Tongue (tissue), 3 donors: ENCODE measurements at places on chromosomes 1 and 21. TPM values are rescaled to one million over a fixed set of nuclear protein-coding genes. Genes with fewer than 3 reads are reported as not detected.

DDR2 gene
- total RNA-seq, result 60.6 TPM

BCL10 gene
- 15.9 TPM for total RNA-seq

VWA5B1 gene
- 0.31 TPM for total RNA-seq

ADCY10 gene
- 0.21 TPM for total RNA-seq

TIAM1 gene
- 28.0 TPM for total RNA-seq

ATP1A4 gene
- 0.62 TPM for total RNA-seq

HAO2 gene
- total RNA-seq, result 0.21 TPM

UBXN10 gene
- 0.51 TPM for total RNA-seq

SPRR2B gene
- not detected for total RNA-seq

FAM151A gene
- total RNA-seq, result not detected

OR2T35 gene
- not detected for total RNA-seq

DNA sequence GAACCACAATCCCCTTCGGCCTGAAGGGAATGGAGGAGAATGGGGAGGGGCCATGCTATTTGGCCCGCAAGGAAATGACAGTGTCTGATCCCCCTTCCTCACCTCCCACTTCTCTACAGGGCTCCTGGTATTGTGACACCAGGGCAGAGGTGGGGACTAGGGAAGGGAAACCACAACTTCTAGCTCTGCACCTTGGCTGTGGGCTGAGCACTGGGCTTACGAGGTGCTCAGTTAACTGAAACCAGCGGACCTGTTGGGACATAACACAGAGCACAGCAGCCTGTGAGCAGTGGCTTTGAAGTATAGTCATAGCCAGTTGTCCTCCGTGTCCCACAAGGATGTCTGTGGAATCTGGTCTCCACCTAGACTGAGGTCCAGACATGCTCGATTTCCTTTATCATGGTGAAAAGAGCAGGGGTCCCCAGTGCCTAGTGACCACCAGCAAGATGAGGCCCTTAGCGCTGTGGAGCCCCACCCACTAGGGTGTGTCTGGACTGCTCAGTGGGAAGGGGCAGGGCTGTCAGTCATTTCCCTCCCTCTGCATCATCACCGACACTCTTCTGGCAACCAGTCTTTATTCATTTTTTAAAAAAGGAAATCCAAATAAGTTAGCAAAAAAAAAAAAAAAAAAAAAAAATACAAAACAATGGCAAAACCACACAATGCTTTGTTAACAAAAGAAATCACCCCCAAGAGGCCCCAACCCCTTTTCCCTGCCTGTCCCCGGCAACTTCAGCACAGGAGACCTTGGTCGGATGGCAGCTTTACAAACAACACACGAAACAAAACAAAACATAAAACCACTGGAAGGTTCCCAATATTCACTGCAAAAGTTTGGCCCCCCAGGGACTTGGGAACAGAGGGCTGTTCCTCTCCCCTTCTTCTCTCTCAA, 3.0 kb downstream of the MYOG start:
- DNase-seq, result no peak

DNA sequence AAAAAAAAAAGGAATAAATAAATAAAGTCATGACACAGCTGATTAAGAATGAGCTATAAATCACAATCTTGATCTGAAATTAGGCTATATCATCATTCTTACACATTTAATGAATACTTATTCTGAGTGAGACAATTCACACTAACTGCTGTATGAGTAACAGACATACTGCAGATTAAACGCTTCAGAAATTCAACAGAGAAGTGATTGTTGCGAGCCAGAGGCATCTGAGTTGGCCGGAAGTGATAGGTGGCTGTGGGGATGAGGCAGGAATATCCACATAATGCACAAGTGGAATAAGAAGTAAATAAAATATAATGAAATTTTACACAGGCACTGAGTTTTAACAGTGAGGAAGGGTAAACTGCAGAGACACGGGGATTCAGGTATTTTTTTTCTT, 142.4 kb downstream of the APP start:
- no peak for DNase-seq

DNA sequence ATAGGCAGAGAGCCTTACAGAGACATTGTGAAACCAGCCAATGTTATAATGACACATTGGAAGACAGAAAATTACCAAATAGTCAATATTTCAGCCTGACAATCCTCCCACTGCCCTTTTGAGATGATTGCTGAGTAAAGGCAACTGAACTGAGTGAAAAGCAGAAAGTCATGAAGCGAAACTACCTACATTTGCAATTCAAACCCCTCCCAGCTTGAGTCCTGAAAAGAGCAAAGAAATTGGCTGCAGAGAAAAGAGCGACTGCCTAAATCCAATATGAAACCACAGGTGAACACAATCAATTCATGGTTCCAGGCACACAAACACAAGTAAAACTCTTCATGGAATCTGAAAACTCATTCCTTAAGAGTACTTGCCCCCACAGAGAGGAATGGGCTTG, 143.4 kb upstream of the CHRM3 start:
- DNase-seq, result no peak

- DNase-seq, result no peak
Observed at GRCh38 chr1:34858901-34859445, 576 bp downstream of the SMIM12 start.

DNA sequence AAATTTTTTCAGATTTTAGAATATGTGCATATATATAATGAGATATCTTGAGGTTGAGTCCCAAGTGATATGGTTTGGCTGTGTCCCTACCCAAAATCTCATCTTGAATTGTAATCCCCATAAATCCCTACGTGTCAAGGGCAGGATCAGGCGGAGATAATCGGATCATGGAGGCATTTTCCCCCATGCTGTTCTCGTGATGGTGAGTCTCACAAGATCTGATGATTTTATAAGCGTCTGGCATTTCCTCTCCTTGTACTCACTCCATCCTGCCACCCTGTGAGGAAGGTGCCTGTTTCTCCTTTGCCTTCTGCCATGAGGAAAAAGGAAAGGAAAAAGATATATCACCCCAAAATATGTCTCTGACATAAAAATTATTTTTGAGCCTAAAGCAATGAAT, 64.6 kb downstream of the TOR3A start:
- DNase-seq, result no peak

GRCh38 chr1:214259353-214259977, 21.5 kb upstream of the SMYD2 start:
- DNase-seq, result no peak

DNA sequence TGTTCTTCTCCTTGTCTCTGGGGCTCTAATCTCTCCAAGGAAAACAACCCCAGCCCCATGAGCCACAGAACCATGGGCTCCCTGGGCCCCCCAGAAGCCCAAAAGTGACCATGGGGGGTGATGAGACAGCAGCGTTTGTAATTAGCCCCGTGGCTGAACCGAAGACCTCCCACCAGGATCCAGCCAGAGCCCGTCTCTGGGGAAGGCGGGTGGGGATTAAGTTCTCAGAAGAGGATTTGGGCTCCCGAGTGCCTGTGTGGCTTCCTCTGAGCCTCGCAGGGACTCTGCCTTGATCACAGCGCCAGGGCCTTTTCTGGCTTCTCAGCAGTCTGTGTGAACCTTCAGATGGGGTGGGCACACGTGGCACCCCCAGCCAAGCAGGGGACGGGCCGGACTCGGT, 77.0 kb downstream of the ALPL start:
- peak; percentile 28 for DNase-seq

DNA sequence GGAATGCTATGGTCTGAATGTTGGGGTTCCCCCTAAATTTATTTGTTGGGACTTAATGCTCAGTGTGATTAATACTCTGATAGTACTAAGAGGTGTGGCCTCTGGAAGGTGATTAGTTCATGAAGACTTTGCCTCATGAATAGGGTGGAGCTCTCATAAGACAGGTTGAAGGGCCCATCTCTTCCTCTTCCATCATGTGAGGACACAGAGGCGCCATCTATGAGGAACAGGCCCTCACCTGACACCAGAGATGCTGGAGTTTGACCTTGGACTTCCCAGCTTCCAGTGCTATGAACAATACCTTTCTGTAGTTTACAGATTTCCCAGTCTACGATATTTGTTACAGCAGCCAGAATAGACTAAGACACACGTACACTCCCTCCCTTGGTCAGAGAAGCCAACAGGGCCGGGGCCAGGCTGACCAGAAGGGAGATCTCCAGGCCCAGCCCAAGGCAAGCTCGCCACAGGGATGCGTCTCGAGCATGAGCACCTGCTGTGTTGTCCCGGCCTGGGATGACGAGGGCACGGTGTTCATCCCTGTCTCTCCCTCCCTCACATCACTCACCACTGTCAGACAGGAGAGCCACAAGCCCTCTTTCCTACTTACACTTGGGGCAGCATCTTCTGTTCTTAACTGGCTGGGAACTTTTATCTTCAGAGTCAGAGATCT, 4.7 kb upstream of the ABCG1 start:
- no peak for DNase-seq

DNA sequence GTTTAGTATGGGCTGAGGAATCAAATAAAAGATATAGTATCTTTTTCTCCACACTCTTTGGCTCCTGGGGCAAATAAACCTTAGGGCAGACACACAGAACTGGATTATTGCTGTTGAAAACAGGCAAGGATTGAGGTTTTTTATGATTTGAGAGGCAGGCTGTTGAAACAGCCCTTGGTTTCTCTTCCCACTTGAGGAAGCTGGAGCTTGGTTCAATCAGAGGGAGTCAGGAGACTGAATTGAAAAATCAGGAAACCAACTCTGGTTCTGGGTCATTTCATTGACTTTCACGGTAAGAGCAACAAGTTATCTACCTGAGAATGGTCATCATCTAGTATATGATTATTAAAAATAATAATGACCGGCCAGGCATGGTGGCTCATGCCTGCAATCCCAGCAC, 108.4 kb downstream of the CNIH3 start:
- DNase-seq, result no peak

DNA sequence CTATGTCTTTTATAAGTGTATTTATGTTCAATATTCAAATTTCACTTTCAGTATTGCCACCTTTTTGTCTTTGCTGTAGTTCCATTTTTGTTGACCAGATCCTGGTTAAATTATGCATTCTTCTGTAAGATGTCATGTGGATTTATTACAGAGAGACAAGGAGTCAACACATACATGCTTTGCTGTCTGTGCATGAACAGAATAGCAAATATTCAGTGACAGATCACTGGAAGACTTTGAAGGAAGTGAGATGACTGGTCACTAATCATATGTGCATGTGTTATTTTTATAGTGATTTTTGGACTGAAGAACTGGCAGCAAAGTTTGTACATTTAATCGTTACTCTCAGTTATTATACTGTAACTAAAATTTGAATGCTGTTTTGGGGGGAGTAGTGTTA, 117.2 kb downstream of the PLPPR5 start:
- no peak for DNase-seq

DNA sequence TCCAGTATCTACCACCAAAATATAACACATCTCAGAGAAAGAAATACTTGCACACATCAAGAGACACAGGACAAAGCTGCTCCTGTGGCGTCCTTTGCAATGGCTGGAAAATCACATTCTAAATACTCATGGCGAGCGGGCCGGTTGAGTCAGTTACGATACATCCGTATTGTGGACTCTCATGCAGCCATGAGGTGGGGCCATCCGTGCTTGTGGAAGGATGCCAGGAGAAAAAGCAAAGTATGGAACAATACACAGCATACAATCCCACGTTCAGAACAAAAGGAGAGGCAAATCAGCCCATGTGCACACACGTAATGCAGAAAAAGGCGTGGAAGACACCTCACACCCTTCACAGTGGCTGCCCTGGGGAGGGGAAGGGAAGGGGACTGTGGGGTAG, 13.1 kb downstream of the ATP13A2 start:
- no peak for DNase-seq

DNA sequence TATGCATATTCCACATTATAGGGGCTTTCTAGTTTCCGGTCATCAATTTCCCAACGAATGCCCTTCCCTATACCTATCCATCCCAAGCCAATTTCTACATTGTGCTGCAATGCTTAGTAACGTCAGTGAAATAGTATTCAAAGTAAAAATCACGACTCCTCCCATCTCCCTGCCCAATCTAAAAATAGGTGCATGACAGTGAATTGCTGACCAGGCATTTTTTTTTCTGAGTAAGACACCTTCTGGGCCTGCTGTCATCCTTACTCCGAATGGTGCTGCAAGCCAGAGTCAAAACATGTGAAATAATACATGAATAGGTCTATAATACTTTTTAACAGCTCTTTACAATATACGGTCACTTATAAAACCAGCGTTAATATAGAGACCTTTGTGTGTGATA, 120.2 kb downstream of the GREM2 start:
- no peak for DNase-seq

DNA sequence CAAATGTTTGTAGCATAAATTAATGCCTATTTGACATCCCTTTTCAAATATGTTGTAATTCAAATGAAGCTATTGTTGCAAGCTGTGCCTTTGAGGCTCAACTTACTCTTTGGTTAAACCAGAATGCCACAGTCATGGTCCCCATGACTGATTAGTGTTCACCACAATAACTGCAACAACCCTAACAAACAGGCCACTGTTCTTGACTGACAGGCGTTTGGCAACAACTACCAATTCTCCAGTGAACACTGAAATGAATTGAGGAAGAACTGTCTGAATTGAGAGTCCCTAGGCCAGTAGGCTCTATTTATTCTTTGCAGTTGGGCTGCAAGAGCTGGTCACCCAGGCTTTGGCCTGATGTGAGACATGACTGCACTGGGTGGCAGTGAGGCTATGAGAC, 6.6 kb upstream of the TMEM167B start:
- peak; percentile 22 for DNase-seq

GRCh38 chr1:242735323-242735722, 210.8 kb upstream of the PLD5 start:
- no peak for DNase-seq

GRCh38 chr1:235502601-235503402, 1.4 kb downstream of the B3GALNT2 start:
- peak; percentile 47 for DNase-seq

DNA sequence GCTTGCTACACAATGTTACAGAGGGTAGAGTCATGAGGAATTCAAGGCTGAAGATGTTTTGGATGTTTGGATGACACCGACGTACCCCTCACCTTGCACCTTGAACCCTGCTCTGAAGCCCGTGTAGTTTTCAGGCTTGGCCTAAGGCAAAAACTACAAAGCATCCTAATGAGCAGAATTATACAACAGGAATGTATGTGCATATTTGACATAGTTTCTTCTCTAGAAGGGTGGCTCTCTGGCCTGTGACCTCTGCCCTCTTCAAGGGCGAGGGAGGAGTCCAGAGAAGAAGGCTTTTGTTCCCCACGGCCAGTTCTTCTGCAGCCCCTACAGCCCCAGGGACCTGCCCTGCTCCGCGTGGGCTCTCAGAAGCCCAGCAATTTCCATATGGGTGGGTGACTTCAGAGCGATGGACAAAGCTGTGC, 43.3 kb downstream of the L1TD1 start:
- no peak for DNase-seq

DNA sequence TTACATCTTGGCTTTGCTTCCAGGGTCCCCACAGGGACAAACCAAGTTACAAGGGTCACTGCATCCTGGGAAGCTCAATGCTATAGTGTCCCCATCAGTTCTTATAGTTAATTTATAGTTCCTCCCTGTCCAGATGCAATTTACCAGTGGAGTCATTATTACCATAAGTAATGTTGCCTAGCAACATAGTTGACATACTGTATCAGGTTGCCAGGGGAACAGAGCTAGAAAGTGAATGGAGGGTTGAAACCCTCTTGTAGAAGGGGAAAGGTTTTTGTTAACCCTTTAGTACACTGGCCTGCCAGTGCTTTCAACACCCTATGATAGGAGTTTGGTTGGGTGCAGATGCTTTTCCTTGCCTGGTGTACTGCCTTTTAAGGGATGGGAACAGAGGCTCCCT, 34.3 kb upstream of the TTC4 start:
- DNase-seq, result peak; percentile 60
